ENCODE measurements at places on chromosomes 2 and 18. TPM values are rescaled to one million over a fixed set of nuclear protein-coding genes. Genes with fewer than 3 reads are reported as not detected.

Gene PCGF1
- total RNA-seq: 46.6 TPM

DNA sequence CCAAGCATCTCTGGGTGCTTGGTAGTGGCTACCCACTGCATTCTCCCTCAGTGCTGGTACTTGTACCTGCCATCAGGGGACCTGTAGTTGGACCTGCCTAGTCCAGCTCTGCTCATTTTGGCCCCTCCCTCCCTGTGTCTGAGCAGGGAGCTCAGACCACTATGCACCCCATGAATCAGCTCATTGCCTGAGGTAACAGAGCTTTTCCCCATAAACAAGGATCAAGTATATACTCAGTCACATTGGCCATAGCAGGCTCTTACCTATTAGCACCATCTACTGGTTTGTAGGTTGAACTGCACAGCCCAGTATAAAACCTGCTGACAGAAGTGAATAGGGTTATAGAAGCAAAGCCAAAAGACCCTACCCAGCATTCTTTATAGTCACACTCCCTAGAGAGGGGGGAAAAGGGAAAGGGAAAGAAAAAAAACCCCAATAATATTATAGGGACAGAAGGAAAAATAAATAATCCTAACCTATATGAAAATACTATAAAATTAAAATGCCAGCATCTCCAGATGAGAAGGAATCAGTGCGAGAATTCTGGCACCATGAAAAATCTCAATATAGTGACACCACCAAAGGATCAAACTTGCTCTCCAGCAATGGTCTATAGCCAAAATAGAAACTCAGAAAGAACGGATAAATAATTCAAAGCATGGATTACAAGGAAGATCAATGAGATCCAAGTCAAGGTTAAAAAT lies 6.9 kb upstream of the FLACC1 start:
- DNase-seq: no peak

Gene OR6B2
- total RNA-seq: not detected

Gene IL36G
- not detected for total RNA-seq

Gene UGT1A10
- 3.0 TPM for total RNA-seq

GRCh38 chr2:171822525-171823322 lies 71.3 kb downstream of the SLC25A12 start:
- DNase-seq: no peak

DNA sequence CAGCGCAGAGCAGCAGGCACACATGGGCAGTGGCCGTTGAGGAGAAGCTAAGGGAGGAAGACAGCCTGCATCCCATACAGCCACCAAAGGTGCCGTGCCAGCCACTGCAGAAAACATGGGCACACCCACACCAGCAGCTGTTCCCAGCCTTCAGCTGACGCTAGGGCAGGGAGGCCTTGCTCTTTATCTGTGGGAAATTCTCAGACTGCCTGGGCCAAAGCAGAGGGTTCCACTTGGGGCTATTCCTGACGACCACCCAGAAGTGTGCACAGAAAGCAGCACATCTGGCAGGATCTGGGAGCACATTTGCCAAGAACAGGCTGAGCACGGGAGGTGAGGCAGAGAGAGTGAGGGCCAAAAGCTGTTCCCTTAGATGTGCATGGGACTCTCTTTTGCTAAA lies 101.3 kb upstream of the SOX11 start:
- DNase-seq: no peak

- DNase-seq: no peak
Observed at GRCh38 chr18:32688821-32689220, 84.0 kb downstream of the KLHL14 start.

- no peak for DNase-seq
Observed at GRCh38 chr2:53220969-53221368, 546.6 kb upstream of the CHAC2 start.

Gene ACTG2
- total RNA-seq: 918 TPM

Gene INHA
- 0.78 TPM for total RNA-seq

Gene C2orf80
- total RNA-seq: not detected

Gene VAMP5
- total RNA-seq: 32.8 TPM

DNA sequence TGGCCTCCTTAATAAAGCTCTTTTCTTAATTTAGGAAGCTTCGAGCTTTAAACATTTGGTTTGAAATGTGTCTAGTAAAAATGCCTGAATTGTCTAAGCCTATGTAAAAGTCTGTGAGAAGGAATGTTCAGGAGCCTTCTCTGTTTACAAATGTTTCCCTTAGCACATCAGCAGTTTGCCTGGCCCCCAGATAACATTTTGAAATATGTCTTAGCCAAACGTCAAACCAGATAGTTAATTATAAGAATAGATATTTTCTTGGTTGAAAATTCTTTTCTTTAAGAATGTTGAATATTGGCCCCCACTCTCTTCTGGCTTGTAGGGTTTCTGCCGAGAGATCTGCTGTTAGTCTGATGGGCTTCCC lies 498.6 kb downstream of the CCDC85A start:
- DNase-seq: no peak

Gene HRH4
- not detected for total RNA-seq

DNA sequence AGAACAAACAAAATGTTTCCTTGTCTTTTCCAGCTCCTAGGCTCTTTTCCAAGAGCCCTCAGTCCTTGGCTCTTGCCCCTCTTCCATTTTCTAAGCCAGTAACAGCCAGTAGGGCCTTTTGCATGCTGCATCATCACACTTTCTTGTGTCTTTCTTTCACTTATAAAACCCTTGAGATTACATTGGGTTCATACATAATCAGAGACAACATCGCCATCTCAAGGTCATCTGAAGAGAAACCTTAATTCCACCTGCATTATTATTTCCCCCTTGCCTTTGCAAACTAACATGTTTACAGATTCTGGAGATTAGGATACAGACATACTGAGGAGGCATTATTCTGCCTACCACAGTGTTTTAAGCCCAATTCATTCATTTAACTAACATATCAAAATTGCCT lies 697.3 kb downstream of the TRIB2 start:
- DNase-seq: no peak

DNA sequence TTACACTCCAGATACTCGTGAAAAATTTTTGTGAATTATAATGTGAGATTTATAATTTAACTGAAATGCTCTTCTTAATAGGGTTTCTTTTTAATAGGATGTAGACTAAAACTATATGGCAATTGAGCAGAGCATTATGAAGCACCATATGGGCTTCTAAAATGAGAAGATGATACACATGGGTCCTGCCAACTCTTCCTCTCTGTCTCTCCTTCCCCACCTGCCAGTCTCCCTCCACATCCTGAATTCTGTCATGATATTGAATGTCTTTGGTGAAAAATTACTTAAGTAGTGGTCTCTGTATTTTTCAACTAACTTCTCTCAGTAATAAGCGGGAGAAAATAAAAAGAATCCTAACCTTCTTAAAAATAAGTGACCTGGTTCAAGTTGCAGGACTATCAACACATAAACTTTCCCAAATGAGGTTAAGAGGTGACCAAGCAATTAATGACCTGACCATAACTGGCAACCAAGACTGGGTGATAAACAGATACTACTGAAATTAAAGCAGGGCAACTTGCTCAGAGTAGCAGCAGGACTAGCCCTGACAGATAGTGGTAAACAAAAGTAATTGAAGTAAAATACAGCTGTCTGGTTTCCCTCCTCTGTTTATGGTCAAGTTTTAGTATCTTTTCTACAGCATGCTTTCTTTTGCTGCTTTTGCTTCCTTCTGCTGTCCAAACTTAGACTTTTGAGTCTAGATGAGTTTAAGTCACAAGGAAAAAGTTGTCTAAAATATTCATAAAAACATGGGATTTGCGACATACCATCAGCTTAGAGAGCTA lies 117.1 kb upstream of the PDE1A start:
- DNase-seq: no peak

Gene FRZB
- total RNA-seq: 11.8 TPM

Gene MGAT4A
- 63.8 TPM for total RNA-seq

GRCh38 chr2:180478883-180479282 lies 471.8 kb upstream of the CWC22 start:
- no peak for DNase-seq

Gene SOX11
- total RNA-seq: not detected

DNA sequence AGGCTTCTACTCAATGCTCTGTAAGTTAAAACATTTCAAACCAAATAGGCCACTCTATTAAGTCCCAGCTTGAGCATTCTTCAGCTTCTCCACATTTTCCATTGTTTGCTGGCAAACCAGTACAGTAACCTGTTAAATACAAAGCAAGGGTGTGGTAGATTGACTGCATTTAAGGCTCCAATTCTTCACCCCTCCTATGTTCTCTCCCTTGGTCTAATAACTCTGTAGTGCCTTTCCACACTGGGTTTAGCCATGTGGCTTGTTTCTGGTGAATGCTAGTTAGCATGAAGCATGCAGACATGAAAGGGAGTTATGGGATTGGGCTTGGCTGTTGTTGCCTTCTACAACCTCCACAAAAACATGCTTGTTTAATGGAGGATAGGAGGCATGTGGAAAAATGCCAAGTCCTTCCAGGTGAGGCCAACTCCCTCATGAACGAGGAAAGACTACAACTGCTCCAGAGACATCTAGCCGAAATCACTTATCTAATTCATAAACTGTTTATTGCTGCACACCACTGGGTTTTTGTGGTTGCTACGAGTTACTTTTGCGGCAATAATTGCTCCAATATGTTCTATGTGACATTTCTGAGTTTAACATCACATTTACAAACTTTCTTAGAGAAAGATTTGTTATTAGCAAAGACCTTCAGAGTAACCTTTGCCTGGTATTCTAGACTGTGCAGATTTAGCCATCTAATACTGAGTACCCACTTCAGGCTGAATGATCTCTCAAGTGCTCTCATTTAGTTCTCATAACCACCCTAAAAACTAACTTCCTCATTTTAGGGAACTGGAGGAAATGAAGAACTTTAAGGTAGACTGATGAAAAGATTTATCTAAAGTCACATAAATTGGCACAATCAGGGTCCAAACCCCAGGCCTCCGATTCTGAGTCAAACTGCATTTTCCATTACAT lies 104.0 kb downstream of the SMAD2 start:
- DNase-seq: no peak

Gene LINC00305
- total RNA-seq: not detected

Gene TRIM54
- 0.18 TPM for total RNA-seq

DNA sequence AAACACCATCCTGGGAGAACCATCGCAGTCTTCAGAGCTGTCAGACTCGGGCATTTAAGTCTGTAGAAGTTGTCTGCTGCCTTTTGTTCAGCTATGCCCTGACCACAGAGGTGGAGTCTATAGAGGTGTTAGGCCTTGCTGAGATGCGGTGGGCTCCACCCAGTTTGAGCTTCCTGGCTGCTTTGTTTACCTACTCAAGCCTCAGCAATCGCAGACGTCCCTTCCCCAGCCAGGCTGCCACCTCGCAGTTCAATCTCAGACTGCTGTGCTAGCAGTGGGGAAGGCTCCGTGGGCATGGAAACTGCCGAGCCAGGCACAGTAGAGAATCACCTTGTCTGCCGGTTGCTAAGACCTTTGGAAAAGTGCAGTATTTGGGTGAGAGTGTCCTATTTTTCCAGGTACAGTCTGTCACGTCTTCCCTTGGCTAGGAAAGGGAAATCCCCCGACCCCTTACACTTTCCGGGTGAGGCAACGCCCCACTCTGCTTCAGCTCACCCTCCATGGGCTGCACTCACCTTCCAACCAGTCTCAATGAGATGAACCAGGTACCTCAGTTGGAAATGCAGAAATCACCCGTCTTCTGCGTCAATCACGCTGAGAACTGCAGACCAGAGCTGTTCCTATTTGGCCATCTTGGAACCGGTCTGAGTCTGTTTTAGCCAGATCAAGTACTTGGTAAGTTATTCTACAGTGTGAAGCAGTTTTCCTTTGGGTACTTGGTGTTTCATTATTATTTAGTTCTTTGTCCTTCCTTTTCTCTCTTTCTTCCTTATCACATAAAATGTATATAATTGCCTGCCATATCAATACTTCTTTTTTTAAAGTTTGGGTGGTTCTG lies 71.5 kb downstream of the CDC42EP3 start:
- DNase-seq: no peak

- DNase-seq: no peak
Observed at GRCh38 chr2:135299165-135299564, 231.9 kb downstream of the ZRANB3 start.

- DNase-seq: no peak
Observed at GRCh38 chr2:65638443-65638842, 206.0 kb upstream of the SPRED2 start.

Gene PRSS56
- total RNA-seq: not detected

Gene TRIM43
- total RNA-seq: not detected

DNA sequence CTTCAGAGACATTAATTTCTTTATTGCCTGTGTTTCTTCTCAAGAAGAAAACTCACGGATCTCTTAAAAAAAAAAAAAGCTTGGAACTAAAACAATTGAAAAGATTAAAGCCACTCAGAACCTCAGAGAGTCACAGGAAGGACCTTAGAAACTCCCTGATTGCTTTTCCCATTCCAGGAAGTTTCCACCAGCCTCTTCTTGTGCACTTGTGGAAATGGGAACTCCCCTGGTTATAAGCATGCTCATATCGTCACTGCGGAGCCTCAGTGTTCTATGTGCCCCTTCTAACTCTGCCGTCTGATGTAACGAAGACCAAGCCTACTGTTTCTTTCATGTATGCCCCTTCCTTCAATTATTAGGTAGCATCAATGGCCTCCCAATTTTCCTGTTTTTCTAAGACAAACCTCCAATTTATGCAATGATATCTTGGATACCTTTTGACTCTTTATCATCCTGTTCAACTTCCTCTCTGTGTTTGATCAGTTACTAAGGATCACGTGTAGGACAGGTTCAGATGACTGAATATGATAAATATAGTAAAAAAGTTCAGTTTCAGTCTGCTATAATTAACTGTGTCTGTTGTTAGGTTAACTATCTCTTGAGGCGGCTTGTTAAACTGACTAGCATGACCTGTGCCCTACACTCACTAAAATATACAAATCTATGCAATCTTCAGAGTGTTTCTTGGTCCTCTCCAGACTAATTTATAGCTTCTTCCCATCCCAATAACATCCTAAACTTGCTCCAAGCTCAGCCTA lies 593.7 kb upstream of the CHAC2 start:
- no peak for DNase-seq

DNA sequence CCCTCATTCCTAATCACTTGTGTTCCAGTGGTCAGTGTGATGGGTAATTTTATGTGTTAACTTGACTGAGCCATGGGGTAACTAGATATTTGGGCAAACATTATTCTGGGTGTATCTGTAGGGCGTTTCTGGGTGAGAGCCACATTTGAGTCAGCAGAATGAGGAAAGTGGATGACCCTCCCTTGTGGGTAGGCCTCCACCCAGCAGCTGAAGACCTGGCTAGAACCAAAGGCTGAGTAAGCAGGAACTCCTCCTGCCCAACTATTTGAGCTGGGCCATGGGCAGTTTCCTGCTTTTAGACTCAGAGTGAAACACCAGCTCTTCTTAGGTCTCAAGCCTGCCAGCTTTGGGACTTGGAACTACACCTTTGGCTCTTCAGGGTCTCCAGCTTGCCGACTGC lies 141.8 kb downstream of the ACKR3 start:
- no peak for DNase-seq

DNA sequence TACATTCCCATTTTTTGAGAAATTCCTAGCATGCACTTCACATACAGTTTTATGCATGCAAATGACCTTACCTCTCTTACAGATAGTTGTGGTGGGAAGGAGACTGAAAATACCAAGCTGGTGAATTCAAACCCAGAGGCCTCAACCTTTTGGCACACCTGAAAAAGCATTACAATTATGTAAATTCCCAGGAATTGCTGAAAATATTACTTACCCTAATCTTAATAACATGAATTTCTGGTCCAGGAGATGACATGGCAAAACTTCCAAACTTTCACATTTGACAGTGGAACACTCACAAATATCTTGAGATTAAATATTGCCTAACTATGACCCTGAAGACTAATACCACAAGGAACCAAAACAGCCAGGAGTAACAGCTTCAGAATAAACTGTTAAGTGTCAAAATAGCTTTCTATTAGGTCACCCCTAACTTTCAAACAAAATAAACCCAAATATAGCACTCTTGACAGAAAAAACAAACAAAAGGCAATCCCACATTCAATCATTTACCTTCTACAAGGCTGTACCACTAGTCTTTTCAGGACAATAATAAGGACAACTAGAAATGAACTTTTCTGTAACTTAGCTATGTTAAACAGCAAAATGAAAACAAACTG lies 10.9 kb upstream of the PEX13 start:
- DNase-seq: no peak

Data from ureter (tissue), 1 donor.